ENCODE measurements at places on chromosomes 5 and 9. TPM values are rescaled to one million over a fixed set of nuclear protein-coding genes. Genes with fewer than 3 reads are reported as not detected.

- DNase-seq = no peak
- no peak overlapping the region for H3K27ac ChIP-seq
- no peaks in the 10 kb centered on the region for H3K4me1 ChIP-seq
Observed at GRCh38 chr9:98326459-98327248, 71.2 kb upstream of the TBC1D2 start.

DNA sequence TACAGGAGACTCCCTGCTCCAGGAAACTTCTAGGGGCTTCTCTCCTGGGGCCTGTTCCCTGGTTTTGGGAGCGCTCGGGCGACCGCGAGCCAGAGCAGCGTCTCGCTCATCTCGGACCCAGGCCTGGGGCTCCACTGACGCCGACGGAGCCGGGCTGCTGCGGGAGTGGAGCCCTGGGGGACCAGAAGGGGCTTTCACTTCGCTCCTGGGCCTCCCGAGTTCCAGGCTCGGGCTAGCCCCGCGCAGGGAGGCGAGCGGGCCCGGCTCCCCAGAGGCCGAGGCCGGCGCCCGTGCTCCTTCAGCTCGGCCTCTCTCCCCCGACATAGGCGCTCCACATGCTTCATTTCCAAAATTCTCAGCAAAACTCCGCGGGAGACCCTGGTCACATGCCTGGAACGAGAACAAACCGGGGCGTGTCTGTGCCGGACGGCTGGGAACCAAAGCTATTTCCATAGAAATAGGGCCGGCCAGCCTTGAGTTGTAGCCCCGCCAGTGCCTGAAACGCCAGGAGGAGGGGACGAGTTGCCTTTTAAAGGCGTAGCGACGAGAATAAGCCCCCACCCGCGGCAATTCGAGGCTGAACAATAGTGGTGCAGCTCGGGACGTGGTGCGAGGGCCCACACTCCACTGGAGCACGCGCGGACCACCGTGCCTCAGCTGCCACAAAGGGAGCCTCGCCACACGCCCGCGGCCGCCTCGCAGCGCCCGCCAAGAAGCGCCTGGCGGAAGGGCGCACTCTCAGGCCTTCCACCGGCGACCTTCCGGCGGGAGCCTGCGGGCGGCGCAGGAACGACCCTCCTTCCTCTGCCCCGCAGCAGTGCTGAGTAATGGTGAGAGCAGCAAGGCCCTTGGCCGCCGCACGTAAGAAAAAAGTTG is 1.1 kb upstream of the G3BP1 start:
- DNase-seq = peak; percentile 80
- peak overlapping the region; percentile 45 for H3K4me3 ChIP-seq
- no peaks in the 10 kb centered on the region for H3K27me3 ChIP-seq
- H3K36me3 ChIP-seq = no peaks in the 10 kb centered on the region
- H3K27ac ChIP-seq = peak overlapping the region; percentile 98

GRCh38 chr9:83234541-83234940 is 171.6 kb upstream of the RASEF start:
- peaks cover 11% of the 10 kb centered on the region for H3K4me1 ChIP-seq
- DNase-seq = no peak
- H3K4me3 ChIP-seq = no peak overlapping the region
- no peaks in the 10 kb centered on the region for H3K27me3 ChIP-seq
- H3K36me3 ChIP-seq = no peaks in the 10 kb centered on the region

GRCh38 chr9:124273427-124274160 is 15.8 kb downstream of the NEK6 start:
- H3K4me3 ChIP-seq = no peak overlapping the region
- H3K27me3 ChIP-seq = no peaks in the 10 kb centered on the region
- no peaks in the 10 kb centered on the region for H3K36me3 ChIP-seq
- H3K4me1 ChIP-seq = peaks cover 3% of the 10 kb centered on the region
- no peak overlapping the region for H3K27ac ChIP-seq

DNA sequence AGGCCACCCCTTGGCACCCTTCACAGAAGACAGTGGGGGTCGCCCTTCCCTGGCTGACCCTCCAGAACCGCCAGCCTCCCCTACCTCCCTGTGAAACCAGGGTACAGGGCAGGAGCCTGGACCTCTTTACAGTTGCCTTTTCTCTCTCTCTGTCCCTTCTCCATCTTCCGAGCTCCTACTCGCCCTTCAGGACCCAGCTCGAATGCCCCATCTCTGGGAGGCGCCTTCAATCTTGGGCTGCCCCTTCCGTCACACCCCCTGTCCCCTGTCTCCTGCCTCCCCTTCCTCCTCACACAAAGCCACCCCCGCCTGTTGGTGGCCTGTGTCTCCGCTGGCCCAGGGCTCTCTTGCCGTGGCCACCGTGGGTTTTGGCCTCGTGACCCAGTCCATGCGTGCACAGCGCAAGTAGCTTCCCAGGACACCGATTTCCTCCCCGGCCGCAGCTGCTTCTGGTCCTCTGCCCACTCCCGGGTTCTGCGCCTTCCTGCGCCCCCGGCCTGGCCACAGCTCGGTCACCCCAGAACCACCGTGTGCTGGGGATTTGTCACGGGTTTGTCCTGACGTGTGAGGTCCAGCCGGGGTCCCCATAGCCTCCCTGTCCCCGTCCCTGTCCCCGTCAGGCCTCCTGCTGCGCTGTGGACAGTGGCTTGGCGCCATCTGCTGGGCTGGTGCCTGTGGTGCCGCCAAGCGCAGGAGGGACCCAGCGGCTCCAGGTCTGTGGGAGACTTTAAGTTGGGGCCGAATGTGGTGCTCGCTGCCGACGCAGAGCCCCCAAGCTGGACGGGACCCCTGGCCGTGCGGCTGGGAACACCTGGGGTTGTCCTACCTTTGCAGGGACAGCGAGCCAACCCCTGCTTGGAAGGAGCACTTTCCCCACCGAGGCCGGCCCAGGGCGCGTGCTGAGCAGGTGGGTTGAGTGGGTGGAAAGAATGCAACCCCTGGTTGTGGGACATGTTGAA is 4.0 kb upstream of the TMEM250 start:
- H3K4me3 ChIP-seq = no peak overlapping the region
- H3K27me3 ChIP-seq = peaks cover 6% of the 10 kb centered on the region
- H3K27ac ChIP-seq = no peak overlapping the region
- peaks cover 14% of the 10 kb centered on the region for H3K4me1 ChIP-seq
- peak; percentile 69 for DNase-seq
- no peaks in the 10 kb centered on the region for H3K36me3 ChIP-seq

DNA sequence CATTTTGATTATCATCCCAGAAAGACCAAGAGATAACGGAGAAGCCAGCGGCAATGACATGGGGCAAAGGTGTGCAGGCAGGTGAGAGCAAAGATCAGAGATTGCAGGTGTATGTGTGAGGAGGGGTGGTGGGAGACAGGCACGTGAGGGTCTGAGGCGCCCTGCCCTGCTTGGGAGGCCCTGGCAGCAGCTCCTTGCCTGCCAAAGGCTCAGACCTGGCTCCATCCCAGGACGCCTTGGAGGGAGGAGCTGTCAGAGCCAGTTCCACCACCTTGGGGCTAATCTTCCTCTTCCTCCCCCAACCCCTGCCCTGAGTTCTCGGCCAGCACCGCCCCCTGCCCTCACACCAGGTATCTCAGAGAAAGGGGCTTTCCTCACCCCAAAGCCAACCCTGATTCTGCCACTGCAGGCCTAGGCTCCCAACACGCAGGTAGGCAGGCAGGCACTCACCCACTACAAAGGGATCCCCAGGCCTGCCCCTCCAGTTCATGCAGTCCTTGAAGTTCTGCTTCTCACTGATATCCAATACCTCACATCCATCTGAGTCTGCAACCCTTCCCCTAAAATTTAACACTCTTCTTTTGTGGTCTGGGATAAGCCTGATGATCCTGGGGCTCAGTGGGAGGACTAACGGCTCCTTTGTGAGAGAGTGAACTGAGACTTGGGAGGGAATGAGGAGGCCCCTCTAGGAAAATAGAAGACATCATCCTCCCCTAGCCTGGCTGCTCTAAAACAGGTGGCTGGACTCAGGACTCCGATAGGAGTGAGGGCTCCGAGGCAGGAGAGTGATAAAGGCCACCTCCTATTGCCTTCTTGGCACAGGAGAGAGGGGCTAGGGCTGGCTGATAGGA is 1.8 kb downstream of the AQP3 start:
- no peak overlapping the region for H3K4me3 ChIP-seq
- H3K27ac ChIP-seq = no peak overlapping the region
- no peak for DNase-seq
- peaks cover 12% of the 10 kb centered on the region for H3K4me1 ChIP-seq

- no peak overlapping the region for H3K4me3 ChIP-seq
- H3K4me1 ChIP-seq = no peaks in the 10 kb centered on the region
- no peak overlapping the region for H3K27ac ChIP-seq
- no peak for DNase-seq
Observed at GRCh38 chr5:1809416-1810035, 8.3 kb downstream of the NDUFS6 start.

DNA sequence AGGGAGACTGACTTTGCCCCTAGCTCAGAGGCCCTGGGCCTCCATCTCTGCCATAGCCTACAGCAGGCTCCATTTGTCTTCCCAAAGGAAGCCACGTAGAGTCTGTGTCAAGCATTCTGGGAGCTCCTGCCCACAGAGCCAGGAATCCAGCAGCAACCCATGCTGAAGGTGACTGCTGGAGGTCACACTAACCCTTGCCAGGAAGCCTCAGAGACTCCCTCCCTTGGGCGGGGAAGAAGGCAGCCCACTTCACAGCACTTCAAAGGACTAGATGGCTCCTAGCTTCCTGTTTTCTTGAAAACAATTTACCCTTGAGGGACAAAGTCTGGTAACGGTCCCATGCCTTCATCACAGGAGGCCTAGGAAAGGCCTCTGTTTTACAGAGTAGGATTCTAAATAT is 1.7 kb downstream of the CKMT2 start:
- H3K4me1 ChIP-seq = peaks cover 30% of the 10 kb centered on the region
- H3K27ac ChIP-seq = peak overlapping the region; percentile 88
- H3K27me3 ChIP-seq = no peaks in the 10 kb centered on the region

GRCh38 chr9:79656169-79656568 is 84.4 kb downstream of the TLE4 start:
- no peak overlapping the region for H3K27ac ChIP-seq
- H3K4me3 ChIP-seq = no peak overlapping the region
- DNase-seq = no peak
- H3K36me3 ChIP-seq = no peaks in the 10 kb centered on the region
- no peaks in the 10 kb centered on the region for H3K27me3 ChIP-seq
- H3K4me1 ChIP-seq = no peaks in the 10 kb centered on the region

DNA sequence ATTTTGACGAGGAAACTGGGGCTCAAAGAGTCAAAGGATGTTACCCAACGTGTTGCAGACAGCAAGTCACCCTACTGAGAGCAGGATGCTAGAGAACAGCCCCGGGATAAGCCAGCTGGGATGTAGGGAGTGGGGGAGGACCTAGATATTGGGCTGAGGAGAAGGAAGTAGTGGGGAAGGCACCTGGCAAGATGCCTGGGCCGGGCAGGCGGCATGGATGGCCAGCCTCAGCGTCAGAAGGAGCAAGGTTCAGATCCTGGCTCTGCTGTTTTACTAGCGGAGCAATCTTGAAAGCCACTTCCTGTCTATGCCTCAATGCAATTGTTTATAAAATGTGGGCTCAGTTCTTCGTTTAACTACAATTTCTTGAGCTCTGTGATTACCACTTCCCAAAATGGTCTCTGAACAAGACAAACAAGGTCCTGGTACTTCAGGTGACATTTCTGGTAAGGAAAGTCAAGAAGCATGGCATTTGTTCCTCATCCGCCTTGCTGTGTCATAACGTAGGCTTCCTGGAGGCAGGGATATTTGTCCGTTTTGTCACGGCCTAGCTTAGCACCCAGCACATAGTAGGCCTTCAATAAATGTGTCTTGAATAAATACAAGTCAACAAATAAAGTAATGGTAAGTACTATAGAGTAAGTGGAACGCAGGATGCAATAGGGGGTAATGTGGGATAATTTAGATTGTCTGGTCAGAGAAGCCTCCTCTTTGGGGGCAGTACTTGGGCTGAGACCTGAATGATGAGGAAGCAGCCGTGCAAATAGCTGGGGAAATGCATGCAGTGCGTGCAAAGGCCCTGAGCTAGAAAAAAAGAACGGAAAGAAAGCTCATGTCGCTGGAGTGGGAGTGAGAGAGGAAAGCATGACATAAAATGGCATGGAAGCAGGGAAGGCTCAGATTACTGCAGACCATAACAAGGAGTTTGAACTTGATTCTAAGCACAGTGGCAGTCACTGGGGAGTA is 70.5 kb downstream of the SMIM23 start:
- no peak overlapping the region for H3K27ac ChIP-seq
- H3K36me3 ChIP-seq = peaks cover 3% of the 10 kb centered on the region
- H3K4me3 ChIP-seq = no peak overlapping the region

GRCh38 chr9:36470643-36471290 is 70.7 kb upstream of the RNF38 start:
- H3K27ac ChIP-seq = peak overlapping the region; percentile 77
- no peaks in the 10 kb centered on the region for H3K27me3 ChIP-seq
- peak; percentile 67 for DNase-seq
- no peaks in the 10 kb centered on the region for H3K36me3 ChIP-seq

Gene PHF24
- total RNA-seq = 1.7 TPM

Gene ERGIC1
- 267 TPM for total RNA-seq

Gene ANXA2R
- total RNA-seq = 1.1 TPM

Gene F2RL2
- 1.5 TPM for total RNA-seq

Gene PCDHGB6
- total RNA-seq = 6.0 TPM
